MG63 (cell line): ENCODE measurements at places on chromosomes 2 and 18.

DNA sequence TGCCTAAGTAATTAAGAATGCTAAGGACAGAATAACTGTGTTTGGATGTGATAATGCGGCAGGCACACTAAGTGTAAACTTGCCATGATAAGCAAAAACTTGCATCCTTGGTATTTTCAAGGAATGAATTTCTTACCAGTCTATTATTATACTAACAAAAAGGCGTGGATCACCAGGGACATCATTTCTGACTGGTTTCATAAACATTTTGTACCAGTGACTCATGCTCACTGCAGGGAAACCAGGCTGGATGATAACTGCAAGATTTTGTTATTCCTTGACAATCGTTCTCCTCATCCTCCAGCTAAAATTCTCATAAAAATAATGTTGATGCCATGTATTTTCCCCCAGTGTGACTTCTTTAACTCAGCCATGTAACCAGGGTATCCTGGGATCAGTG lies 289.5 kb downstream of the CDCA7 start:
- DNase-seq, result peak; percentile 15

GRCh38 chr18:79377187-79377891 lies 18.4 kb upstream of the NFATC1 start:
- DNase-seq, result no peak

- no peak for DNase-seq
Observed at GRCh38 chr18:3720818-3721545, 271.0 kb downstream of the TGIF1 start.

DNA sequence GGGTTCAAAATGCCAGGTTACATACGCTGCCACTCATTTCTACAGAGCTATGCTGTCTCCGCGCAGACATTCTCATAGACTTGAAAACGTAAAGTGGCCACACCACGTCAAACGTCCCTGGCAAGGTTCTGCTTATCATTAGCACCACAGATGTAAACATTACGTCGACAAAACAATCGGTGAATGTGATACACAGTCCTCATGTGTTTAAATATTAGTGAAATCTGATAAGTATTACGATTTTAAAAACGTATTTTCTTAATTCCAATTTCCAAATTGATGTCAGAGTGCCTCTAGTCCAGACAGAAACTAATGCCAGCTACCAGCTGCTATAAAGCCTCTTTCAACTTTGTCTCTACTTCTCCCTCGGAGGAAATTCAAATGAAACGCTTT lies 1.2 kb downstream of the STK17B start:
- DNase-seq, result peak; percentile 46

GRCh38 chr2:22274661-22275060 lies 1110.3 kb upstream of the KLHL29 start:
- no peak for DNase-seq

GRCh38 chr18:12777500-12777944 lies 74.7 kb downstream of the PSMG2 start:
- DNase-seq, result no peak

- DNase-seq, result no peak
Observed at GRCh38 chr2:241465543-241465942, 42.8 kb downstream of the STK25 start.

DNA sequence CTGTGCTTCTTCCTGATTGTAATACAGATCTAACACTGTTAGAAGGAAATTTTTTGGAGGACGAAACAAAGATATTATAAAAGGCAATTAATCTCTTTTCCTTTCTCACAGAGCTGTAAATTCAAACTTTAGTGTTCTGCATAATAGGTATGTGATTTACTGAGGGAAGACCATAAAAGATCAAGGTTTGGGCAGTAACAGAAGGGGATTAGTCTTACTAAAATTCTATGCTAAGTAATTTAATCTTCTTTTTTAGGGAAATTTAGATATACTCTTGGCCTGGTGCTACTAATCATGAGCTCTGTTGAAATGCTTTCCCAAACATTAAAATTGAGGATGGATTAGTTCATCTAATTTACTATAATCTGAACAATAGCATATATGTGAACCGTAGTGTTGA lies 8.8 kb upstream of the QPCT start:
- DNase-seq, result no peak
